Activated CD8-positive, alpha-beta T cell treated with anti-CD3 and anti-CD28 coated beads, Interleukin-2, amount 10 ng/mL, durations not matched to agents 7 days and 5 days (primary cell): ENCODE measurements at places on chromosomes 13 and 19. TPM values are rescaled to one million over a fixed set of nuclear protein-coding genes. Genes with fewer than 3 reads are reported as not detected.

Gene ZSCAN4
- not detected for total RNA-seq

Gene HAUS5
- 62.3 TPM for total RNA-seq

DNA sequence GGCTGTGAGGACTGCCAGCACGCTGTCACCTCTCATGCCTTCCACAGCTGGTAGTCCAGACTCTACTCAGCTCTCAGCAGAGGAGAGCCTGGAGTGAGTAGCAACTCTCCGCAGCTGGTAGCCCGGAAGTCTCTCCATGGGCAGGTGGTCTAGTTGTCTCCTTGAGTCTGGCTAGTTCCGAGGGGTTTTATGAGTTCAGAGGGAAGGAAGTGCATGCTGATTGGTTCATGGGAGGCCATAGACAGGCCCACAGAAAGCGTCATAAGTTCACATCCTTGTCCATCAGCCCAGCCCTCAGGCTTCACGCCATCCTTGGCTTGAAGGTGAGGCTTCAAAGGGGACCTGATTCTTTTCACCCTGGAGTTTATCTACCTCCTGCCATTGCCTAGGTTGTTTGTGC lies 2662.4 kb upstream of the PCDH20 start:
- no peak for DNase-seq

- DNase-seq: no peak
Observed at GRCh38 chr13:34567597-34567996, 374.5 kb upstream of the NBEA start.

GRCh38 chr13:76267216-76267615 lies 619.0 kb downstream of the KCTD12 start:
- DNase-seq: no peak

GRCh38 chr13:113369189-113369588 lies 5.3 kb upstream of the GRTP1 start:
- no peak for DNase-seq

Gene NLRP7
- total RNA-seq: not detected
